ENCODE measurements at places on chromosomes 4 and X.

- no peak for DNase-seq
Measured at GRCh38 chr4:15428611-15429010, 778 bp downstream of the C1QTNF7 start.

- DNase-seq = no peak
Measured at GRCh38 chr4:150799207-150799606, 215.9 kb downstream of the LRBA start.

DNA sequence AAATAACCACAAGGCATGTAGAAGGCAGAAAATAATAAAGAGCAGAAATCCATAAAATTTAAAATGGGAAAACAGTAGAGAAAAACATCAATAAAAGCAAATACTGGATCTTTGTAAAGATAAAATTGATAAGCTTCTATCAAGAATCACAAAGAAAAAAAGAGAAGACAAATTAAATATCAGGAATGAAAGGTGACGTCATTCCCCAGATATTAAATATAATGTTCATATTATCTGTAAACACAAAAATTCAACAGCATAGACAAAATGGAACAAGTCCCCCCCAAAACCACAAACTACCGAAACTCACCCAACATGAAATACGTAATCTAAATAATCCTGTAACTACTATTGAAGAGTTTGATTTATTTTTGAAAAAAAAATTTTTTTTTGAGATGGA lies 30.5 kb upstream of the FAM120C start:
- DNase-seq = no peak

GRCh38 chr4:163548481-163549243 lies 54.2 kb downstream of the TMA16 start:
- peak; percentile 45 for DNase-seq

- peak; percentile 35 for DNase-seq
Measured at GRCh38 chr4:169252339-169253112, 18.2 kb downstream of the SH3RF1 start.

DNA sequence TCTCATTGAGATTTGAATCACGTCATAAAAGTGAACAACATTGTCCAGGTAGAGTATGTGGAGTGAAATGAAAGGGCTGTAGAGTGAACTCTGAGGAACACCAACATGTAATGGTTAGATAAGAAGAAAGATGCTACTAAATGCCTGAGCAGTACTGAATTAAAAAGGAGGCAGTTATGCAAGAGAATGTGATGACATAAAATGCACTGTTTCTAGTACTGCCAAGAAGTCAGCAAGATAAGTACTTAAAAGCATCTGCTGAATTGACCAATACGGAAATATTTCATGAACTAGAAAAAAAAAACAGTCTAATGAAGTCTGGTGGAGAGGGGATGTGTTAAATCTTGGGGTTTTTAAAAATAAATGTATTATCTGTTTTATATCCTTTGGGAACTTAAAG lies 583.8 kb upstream of the GALNT7 start:
- DNase-seq = no peak

- DNase-seq = no peak
Measured at GRCh38 chr4:189069772-189070171, 870.9 kb upstream of the FRG1 start.

DNA sequence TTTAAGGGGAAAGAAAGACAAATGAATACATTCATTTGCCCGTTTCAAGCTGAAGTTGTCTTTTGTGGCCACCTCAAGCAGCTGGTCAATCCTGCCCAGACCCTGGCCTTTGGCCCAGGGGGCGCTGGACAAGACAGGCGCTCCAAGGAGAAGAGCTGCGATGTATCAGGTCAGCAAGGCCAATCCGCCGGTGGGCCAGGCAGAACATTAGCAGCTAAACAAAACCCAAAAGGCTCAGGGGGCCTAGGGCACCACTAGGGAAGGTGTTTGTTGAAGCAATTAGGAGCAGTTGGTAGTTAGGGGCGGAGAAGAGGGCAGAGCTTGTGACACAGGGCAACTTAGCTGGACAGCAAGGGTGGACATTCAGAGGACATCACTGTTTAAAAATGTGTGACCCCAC lies 60.8 kb upstream of the TMEM33 start:
- DNase-seq = no peak

GRCh38 chr4:128861856-128862518 lies 52.5 kb downstream of the JADE1 start:
- DNase-seq = no peak

- no peak for DNase-seq
Measured at GRCh38 chr4:142104041-142104440, 467.7 kb downstream of the IL15 start.

GRCh38 chr4:174848596-174848995 lies 19.5 kb upstream of the GLRA3 start:
- DNase-seq = no peak

DNA sequence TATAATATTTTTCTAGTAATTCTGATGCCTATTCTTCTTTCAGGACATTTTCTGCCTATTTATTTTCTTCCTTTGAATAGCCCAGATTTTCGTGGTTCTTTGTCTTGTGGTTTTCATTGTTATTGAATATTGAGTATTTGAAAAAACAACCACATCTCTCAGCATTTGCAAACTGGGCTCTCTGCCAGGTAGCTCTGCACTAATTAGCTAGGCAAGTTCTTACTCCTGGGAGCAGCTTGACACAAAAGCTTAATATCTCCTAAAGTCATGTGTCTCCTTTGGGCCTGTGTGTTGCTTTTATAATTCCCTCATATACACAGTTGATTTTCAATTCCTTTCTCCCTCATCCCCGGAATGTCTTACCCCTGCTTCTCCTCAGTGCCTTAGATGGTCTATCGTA lies 413.5 kb upstream of the GRIA3 start:
- peak; percentile 74 for DNase-seq

DNA sequence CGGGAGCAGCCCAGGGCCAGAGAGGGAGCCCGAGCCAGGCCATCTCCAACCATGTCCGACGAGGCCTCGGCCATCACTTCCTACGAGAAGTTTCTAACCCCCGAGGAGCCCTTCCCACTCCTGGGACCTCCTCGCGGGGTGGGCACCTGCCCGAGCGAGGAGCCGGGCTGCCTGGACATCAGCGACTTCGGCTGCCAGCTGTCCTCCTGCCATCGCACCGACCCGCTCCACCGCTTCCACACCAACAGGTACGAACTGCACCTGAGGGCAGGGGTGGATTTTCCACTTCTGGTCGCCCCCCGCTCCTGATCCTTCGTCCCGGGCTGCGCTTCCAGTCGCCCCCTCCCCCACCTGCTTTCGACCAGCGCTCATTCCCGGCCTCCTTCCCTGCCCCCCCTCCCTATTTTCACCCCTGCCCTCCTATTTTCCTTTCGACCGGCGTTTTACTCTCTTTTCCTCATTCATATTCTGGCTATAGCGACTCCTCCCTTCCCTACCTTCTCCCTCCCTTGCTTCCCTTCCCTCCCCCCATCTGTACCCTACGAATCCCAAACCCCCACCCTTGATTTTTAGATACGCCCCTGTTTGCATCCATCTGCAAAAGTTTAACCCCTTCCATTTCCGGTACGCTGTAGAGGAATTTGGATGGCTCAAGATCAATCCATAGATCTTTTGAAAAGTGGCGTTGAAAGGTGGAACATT lies 633 bp downstream of the FAM199X start:
- DNase-seq = peak; percentile 16

All from HAP-1 (cell line).